NCI-H1048 (cell line): ENCODE measurements at places on chromosomes 2 and 18.

- no peak for DNase-seq
These were observed 558 bp downstream of the FBXO41 start for GRCh38 chr2:73283545-73284295.

GRCh38 chr2:61411109-61411508, 59.8 kb downstream of the USP34 start:
- no peak for DNase-seq

GRCh38 chr18:555705-556457, 24.3 kb upstream of the CETN1 start:
- no peak for DNase-seq

GRCh38 chr2:47050021-47050760, 104.9 kb downstream of the STPG4 start:
- no peak for DNase-seq

- no peak for DNase-seq
These were observed 331.3 kb downstream of the KIAA1328 start for GRCh38 chr18:37160038-37160820.

- DNase-seq, result no peak
These were observed 69.9 kb downstream of the MEMO1 start for GRCh38 chr2:31940920-31941319.

- no peak for DNase-seq
These were observed 15.2 kb downstream of the INPP5D start for GRCh38 chr2:233075141-233075965.
